Activated CD8-positive, alpha-beta memory T cell treated with anti-CD3 and anti-CD28 coated beads for 48 hours (primary cell): ENCODE measurements at places on chromosomes 13 and 19.

GRCh38 chr13:47000165-47000564 is 103.3 kb upstream of the HTR2A start:
- DNase-seq, result no peak

DNA sequence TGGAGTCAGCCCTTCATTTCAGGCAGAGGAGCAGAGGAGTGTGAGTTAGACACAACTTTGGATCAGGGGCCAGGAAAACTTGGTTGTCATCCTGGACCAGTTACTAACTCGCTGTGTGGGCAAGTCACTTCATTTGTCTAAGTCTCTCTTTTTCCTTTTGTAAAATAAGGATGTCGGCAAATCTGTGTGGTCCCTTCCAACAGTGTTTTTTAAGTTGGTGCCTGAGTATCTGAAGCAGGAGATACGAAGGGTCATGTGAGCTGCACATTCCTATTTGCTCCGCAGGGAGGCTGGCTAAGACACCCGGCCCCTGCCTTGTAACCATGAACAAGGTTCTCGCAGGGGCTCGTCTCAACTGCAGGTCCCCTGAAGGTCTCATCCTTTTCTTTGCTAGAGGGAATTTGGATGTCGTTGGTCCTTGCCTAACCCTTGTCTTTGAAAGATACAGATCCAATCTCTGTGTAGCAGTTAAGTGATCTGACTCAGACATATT is 64.3 kb downstream of the LRCH1 start:
- no peak for DNase-seq

DNA sequence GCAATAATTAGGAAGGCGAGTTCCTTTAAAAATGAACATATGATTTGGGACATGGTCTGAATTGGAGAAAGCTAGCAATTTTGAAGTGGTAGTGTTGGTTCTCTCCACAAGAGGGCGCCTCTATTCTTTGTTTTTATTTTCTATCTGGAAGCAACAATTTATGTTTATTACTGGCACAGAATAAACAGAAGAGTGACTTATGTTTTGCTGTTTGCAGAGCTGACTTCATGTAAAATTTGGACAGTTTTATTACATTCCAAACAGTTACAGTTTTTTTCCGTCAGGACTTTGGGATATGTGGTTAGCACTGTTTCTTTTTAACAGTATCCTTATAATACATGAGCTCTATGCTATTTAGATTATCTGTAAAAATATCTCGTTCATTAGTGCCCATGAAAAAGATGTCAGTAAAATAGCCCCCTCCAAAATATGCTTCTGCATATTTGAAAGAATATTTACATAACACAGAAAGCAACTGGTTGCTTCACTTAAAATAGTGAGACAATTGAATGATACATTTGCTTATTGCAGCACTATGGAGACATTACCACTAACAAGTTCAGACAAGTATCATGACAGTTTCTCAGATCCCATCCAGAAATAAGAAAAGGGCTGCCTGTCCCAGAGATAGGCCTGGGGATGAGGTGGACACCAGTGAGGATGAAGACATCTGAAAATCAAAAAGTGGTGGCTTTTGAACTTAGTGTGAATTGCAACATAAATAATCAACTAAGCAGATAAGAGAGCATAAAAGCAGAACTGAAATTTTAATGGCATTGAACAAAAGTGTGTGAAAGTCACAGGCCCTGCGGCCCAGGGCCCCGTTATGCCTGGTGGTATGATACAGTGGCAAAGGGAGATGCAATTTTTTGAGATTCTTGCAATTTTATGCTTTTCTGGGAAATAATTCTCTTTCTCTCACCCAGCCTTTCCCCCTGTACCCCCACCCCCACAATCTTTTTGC is 32.3 kb upstream of the FGF9 start:
- no peak for DNase-seq

GRCh38 chr13:44726214-44726613 is 150.1 kb upstream of the TSC22D1 start:
- DNase-seq, result no peak

DNA sequence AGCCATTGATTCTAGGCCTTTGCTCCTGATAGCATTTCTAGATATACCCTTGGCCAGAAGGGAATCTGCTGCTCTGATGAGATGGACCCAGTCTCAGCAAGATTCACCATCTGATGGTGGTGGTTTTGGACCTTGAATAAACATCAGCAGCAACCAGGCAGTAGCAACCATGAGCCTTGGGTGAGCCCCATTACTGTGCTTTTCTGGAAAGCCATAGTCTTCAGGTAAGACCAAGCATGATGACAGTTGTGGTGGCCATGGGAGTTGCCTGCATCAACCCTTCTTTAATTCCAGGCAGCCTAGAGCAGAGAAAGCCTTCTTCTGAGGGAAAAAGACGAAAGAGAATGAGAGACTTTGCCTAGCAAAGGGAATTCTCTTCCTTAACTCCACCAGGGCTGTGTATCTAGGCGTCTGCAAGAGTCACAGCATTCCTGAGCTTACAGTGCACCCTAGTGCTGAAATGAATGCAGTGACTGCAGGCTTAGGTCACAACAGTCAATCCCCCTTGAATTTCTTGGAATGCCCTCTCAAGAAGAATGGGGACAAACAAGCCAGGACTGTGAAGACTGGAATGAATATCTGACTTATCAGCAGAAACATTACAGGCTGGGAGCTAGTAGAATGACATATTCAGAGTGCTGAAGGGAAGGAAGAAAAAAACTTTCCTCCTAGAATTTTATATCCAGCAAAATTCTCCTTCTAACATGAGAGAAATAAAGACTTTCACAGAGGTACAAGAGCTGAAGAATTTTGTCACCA is 942.4 kb upstream of the PCDH20 start:
- DNase-seq, result no peak

- DNase-seq, result no peak
Measured at GRCh38 chr19:42271861-42272534, 2.9 kb downstream of the CIC start.

DNA sequence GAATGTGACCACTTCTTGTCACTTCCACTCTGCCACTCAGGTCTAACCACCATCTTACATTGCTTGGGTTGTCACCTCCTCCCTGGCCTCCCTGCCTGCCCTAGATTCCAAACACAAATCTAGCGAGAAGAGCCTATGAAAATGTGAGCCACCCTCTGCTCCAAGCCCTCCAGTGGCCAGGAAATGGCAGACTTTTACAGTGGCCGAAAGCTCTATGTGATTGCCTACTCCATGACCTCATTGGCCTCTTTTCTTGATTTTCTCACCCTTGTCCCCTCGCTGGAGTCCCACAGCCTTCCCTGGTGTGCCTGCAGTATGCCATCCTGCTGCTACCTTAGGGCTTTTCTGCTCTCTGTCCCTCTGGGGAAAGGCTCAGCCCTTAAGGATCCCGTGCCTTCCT is 84.2 kb downstream of the LRCH1 start:
- no peak for DNase-seq

DNA sequence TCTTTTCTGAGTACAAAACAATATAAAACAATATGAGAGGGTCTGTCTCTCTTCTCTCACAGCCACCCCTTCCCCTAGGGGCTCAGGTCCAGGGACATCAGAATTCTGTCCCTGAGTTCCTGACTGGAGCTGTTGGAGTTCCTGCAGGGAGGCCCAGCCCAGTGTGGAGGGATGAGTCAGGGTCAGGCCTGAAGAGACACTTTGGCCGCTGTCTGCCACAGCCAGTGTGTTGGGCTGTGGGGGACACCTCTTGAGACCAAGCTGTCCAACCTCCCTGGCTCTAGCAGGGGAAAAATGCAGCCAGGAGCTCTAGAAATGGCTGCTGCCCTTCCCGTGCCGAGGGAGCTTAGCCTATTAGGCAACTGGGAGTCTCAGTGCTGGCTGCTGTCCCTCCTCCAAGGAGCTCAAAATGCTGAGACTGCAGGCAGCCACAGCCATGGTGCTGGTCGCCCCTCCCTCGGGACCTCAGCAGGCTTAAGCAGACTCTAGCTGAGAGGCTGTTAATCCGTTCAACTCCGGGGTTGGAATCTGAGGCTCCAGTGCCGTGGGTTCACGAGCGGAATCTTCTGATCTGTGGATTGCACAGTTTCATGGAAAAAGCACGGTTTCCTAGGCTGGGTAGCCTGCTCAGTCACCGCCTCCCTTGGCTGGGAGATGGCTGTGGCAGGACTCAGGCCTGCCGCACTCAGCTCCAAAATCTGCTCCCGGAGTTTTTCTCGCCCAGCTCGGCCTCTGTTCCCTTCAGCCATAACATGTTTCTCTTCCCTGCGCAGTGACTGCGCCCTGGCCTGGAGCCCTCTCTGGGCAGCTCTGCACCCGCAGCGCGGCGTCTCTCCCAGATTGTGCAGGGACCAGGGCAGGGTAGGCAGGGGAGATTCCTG is 3.8 kb upstream of the ZNF626 start:
- DNase-seq, result no peak

DNA sequence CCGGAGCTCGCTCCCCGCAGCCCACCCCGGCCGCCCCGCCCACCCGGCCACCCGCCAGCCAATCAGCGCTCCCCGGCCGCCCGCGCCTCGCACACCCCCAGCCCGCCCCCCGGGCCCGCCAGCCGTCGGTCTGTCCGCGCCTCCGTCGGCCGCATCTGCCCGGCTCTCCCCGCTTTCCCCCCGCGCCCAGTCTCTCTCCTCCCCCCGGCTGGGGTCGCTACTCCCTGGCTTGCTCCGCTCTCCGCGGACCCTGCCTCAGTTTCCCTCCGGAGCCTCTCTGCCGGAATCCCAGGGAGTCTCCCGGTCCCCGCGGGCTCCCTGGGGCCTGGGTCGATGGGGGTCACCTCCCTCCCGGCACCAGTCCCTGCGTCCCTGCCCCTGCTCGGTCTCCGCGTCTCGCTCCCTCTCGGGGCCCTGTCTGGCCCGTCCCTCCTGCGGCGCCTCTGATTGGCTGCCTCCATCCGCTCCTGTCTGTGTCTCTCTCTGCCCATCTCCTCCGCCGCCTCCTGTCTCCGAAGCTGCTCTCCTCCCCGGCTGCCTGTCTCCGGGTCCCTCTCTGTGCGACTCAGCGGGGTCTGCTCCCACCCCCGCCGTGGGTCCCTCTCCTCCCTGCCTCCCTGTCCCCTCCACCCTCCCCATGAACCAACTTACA is 484 bp downstream of the IL11 start:
- no peak for DNase-seq

GRCh38 chr13:97858161-97858560 is 95.3 kb upstream of the IPO5 start:
- no peak for DNase-seq

DNA sequence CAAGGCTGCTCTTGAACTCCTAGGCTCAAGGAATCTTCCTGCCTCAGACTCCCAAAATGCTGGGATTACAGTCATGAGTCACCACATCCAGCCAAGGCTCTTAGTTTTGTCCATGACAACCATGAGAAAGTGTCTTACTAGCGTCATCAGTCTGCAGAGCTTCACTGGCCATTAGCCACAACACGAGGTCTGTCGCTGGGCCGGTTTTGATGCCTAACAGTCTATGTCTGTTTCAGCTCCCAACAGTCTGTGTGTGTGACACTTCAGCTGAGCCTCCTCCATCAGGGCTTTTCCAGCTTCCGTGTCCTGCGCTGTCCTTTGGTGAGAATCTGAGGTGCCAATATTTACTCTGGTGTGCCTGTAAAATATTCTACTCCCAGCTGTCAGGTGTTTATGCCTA is 47.6 kb downstream of the CEP89 start:
- no peak for DNase-seq
